ENCODE measurements at places on chromosomes 2 and 18.

DNA sequence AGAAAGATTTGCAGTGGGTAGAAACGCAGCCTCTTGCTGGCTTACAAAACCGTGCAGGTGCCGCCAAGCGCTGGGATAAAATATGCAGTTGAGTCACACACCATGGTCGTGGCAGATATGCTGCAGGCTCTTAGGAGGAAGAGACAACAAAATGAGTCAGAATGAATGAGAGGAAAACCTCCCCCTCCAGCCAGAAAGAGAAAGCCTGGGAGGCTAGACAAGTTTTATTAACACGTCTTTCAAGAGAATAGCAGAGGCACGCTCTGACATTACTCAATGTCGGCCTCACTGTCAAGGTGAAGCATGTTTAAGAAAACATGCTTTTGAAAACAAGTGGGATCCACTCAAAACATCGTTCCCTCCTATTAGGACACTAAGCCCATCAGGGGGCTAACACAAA lies 37.1 kb upstream of the ZCCHC2 start:
- no peak for DNase-seq

DNA sequence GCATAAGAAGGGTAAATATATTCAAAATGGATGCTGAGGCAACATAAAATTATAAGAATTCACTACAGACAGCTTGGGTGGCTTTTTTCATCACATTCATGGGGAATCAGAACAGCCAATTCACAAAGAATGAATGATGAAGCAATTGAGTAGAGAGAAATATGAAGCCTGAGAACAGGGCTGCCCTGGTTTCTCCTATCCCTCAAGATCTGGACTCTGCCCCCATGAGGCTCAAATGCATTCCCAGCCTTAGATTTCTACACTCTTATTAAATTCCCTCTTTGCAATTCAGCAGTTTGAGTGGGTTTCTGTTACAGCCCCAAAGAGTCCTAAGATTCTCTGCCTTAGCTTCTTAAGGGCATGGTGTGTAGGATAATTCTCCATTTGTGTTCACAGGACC lies 172.5 kb downstream of the MAIP1 start:
- no peak for DNase-seq

DNA sequence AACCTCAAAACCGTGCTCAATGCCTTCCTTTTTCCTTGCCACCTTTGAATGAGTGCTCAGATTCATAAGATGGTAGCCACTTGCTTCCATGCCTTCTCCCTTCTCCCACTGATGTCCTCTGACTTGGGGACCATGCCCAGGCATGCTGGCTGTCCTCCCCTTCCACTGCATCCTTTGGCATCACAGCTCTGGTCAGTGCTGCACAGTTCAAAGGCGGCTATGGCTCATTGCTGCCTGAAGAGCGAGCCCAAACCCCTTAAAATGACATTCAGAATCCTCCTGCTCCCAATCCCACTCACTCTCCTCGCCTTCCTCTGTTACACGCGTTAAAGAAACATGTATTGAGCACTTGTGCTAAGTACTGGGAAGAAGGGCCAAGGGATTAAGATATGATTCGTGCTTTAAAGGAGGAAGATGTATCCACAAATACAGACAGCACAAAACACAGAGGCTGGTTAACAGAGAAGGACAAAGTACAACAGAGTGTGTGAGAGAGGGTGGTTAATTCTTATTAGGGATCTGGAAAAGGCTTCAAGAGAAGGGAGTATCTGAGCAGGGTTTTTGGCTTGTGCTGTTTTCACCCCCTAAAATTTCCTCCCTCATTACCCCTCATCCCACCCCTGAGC lies 81.8 kb downstream of the CERKL start:
- DNase-seq, result no peak

- DNase-seq, result no peak
These were observed 72.0 kb upstream of the TMEM178A start for GRCh38 chr2:39593439-39594393.

DNA sequence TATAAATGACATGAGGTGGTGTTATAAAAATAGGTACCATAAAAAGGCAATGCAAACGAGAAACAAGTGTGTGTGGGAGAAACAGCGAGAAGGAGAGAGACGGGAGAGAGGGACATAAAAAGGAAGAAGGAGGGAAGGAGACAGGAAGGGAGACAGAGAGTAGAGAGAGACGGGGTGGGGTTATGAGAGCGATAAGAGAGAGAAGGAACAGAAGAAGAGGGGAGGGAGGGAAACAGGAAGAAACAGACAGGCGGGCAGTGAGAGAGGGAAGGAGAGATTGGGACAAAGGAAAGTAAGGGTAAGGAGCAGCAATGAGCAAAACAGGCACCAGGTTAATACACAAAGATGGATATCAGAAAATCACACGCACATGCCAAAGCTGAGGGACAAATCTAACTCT lies 83.7 kb downstream of the TGFA start:
- DNase-seq, result no peak

- no peak for DNase-seq
These were observed 983 bp downstream of the CXXC1 start for GRCh38 chr18:50286391-50287027.

DNA sequence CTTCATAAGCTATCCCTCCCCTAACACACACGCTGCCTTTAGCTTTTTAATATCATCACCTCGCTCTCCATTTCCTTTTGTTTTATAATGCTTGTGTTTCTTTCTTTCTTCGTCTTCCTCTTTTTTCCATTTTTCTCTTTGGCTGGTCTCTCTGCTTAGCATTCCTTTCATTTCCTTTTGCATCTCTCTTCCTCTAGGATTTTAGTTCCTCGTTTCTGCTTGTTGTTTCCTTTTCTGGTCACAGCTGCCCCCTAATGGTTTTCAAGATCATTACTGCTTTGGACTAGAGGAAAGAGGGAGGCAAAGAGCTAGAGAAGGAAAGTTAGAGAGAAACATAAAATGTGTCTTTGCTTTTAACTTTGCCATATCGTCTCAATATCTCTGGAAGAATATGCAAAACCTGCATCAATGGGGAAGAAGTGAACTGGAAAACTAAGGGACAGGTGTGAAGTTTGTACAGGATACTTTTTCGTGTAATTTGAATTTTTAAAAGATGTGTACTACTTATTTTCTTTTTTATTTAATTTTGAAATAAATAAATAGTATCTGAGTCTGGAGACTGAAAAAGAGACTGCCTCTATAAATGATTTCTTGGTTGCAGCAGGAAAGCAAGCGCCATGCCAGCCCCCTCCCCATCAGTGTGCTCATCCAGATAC lies 6.3 kb upstream of the NRP2 start:
- no peak for DNase-seq

GRCh38 chr2:134338208-134338607 lies 84.3 kb downstream of the MGAT5 start:
- no peak for DNase-seq

GRCh38 chr18:64994370-64994769 lies 756.4 kb upstream of the CDH7 start:
- no peak for DNase-seq

- DNase-seq, result no peak
These were observed 7.0 kb downstream of the CROCC2 start for GRCh38 chr2:240912878-240913809.

- DNase-seq, result no peak
These were observed 344.1 kb downstream of the CNTNAP5 start for GRCh38 chr2:124369181-124369580.

- no peak for DNase-seq
These were observed 13.3 kb downstream of the DNAJC27 start for GRCh38 chr2:24958411-24958935.

- DNase-seq, result no peak
These were observed 38.1 kb downstream of the SLC39A10 start for GRCh38 chr2:195695002-195695631.

GRCh38 chr2:195575879-195576401 lies 81.1 kb upstream of the SLC39A10 start:
- no peak for DNase-seq

GRCh38 chr2:54649633-54650032 lies 73.8 kb upstream of the EML6 start:
- DNase-seq, result no peak

GRCh38 chr2:3267869-3268704 lies 109.5 kb downstream of the EIPR1 start:
- DNase-seq, result no peak
